ENCODE measurements at places on chromosomes 2 and 18.

DNA sequence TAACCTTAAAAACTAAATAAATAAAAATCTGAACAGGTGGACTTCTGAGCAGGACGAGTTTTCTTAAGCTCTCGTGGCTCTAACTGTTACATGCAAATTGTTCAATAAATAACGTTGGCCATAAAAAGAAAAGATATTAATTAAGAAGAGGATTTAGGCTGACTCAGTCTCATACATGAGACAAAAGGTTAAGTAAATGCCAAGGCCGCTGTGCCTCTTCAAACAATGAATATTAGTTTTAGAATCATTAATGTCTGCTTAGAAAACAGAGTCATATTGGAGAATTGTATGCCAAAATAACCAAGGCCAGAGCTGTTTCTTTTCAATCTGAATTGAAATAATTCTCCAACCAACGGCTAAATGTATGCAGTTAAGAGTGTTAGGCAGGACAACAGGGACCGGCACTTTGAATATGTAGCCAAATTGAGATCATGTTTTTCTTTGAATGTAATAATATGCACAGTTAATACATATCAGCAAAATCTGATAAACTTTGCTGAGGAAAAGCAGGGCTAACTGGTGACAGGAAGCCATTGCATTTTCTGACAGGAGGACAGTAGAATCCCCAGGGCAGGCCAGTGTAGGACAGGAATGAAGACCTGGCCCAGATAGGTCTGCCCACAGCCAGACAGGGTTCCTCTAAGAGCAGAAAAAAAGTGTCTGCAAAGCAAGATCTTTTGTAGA is 1041.4 kb upstream of the FANCL start:
- DNase-seq, result no peak

DNA sequence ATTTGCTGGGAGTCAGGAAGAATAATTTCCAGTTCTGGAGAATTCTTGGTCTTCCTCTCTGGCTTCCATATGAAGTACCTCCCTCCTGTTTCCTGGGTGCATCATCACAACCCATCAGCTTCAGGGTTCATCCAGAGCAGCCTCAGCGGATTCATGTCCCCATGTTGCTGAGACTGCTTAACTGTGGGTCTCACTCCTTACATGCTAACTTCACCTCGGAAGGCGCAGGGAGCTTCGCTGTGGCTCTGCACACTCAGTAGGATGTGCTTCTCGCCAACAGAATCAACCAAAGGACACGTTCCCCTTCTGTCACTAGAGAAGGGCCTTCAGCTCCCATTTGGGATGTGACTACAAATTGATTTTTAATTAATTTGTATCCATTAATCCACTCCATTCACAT is 24.2 kb downstream of the FBLN7 start:
- DNase-seq, result no peak

DNA sequence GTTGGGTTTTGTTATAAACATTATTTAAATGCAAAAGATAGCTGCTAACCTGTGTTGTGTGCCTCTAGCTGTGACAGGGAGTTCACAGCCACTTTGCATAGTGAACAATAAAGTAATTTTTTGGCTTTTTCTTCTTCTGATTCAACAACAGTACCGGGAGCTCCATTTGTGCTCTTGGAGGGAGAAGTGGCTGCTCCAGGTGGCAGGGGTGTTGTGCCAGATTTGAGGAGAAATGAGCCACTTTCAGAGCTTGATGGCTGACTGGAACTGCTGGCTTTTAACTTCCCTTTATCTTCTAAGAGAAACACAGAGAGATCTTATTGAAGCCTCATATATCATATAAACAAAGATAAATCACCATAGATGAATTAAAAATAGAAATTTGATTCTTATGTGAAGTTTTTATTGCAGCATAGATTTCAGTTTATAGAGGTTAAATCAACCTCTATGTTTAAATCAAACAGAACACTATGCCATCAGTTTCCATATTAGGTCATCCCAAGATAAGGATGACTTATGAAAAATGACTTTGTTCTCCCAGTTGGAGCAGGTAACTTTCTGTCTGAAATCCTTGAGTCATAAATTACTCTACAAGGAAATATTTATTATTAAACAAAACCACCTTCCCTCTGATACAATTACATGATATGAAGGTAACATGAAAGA is 182.0 kb upstream of the SESTD1 start:
- no peak for DNase-seq

DNA sequence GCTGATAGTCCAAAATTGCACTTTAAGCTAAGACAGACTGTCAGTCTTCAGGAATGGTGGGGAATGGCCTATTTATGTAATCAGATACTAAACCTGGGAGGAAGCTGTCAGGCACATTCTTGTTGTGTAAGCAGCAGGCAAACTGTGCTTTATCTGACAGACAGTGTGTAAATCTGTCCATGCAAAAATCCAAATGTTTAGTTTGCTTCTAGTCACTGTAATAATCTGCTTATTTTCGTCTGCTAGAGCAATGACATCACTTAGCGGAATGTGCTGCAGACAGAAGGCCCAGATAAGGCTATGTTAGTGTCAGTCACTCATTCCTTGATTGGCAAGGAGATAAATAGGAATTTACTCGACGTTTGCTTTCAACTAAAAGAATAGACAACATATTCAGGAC is 263.5 kb downstream of the ZNF407 start:
- DNase-seq, result no peak

DNA sequence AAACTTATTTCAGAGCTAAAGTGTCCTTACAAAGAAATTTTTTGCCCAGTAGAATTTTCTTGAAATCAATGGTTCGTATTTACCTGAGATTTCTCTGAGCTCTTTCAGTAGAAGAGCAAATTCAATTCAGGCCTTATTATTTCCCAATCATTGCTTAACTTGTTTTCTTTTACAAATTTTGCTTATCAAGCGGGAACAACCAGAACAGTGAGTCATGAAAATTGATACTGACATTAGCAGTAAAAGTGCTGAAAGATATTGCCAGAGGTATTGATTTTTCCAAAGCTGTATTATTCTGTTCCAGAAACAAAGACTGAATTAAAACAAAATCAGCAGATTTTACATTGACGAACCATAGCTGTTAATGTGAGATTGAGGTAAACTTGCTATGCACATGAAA is 10.1 kb upstream of the RIOK3 start:
- no peak for DNase-seq

DNA sequence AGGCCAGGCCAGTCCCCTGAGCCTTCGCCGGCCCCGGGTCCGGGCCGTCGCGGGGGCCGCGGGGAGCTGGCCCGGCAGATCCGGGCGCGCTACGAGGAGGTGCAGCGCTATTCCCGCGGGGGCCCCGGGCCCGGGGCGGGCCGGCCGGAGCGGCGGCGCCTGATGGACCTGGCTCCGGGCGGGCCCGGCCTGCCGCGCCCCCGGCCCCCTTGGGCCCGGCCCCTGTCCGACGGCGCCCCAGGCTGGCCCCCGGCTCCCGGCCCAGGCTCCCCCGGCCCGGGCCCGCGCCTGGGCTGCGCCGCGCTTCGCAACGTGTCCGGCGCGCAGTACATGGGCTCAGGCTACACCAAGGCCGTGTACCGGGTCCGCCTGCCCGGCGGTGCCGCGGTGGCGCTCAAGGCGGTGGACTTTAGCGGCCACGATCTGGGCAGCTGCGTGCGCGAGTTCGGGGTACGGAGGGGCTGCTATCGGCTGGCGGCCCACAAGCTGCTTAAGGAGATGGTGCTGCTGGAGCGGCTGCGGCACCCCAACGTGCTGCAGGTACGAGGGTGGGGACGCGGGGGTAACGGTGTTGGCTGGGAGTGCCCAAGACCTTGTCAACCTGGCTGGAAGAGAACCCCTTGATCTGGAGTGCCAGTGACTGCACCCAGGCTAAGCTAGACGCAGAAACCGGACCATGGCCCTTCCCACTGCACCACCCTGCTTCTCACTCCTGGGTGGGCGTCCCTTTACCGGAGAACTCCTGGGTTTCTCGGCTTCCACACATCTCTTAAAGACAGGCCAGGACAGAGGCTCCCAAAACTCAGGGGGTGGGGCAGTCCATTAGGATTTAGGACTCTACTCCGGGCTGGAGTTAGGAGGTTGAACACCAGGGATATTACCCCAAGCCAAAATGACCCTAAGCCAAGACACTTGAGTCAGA is 739 bp downstream of the PKDCC start:
- no peak for DNase-seq

DNA sequence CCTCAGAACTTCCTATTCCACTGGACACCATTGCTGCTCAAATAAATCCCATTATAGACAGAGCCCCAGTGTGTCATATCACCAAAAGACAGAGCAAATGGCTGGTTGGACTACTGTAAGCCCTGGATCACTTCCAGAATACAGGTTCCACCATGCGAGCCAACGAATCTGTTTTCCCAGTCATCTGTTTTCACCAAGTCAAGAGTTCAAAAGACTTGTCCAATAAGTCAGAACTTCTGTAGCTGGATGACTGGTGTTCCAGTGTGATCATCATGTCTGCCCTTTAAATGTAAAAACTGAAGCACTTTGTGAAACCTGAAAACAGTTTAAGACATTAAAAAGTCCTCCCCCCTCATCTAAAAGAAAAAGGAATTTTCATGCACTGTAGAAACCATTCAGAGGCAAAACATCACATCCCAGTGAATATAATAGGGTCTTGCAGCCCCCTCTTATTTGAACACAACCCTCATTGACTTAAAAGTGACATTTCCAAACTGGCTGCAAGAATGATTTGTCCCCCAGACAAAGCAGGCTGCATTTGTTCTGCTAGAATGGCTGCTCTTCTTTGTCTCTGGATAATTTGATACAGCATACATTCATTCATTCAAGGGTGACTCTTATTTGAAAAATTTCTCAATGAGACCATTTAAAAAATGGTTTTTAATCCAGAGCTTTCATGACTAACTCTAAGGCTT is 64.6 kb upstream of the TANC1 start:
- no peak for DNase-seq

- DNase-seq, result no peak
These were observed 320.7 kb downstream of the LRP1B start for GRCh38 chr2:141810148-141810547.

DNA sequence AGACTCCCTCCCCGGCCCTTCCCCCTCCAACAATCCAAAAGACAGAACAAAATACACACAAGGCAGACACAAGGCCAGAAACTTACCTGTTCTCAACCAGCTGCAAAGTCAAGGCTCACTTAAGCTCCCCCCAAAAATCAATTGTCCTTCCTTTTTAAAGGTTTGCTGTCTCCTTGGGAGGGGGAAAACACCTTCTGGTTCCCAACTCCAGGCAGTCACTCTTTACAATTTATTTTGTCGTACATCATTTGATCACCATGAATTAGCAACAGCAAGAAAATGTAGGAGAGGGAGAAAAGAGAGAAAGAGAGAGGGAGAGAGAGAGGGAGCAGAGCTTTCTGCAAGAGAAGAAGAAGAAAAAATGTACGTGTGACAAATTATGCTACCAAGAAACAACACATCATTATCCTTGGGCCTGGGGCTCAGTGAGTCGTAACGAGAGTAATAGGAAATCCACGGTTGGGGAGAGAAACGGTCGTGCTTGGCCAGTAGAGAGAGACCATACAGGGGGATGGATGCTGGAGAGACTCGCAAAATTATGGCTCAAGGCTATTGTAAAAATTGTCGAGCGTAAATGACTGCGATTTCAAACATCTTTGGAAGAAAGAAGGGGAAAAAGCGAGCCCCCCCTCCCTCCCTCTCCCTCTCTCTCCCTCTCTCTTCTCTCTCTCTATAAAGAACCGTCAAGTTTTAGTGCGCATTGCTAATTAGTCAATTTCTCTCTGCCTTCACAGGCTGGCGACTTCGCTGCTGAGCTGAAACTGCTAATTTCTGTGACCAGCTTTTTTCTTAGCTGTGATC is at the start of gene KLHL14:
KLHL14 (minus strand) TSS at position 443 of the 801 bp plus-strand sequence. CDS start 2,432 bp downstream, outside the sequence.
- DNase-seq, result no peak

GRCh38 chr2:82539280-82539621 is 1919.8 kb downstream of the SUCLG1 start:
- no peak for DNase-seq

GRCh38 chr2:55946793-55947192 is 23.2 kb upstream of the EFEMP1 start:
- no peak for DNase-seq

DNA sequence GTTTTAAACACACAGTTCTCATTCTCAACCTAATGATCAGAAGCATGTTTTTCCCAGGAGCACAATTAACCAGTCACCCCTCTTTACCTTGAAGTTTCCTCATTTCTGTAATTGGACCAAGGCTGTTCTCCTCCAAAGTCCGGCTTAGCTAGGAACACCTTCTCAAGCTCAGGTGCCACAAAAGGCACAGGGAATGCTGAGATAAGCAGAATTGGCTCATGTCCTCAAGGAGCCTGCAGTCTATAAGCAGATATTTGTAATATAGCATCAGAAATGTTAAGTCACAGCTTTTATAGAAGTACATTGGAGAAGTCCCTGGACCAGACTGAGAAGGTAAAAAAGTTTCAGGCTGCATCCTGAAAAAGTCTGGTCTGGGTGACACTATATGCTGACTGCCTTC is 20.7 kb downstream of the OSR1 start:
- DNase-seq, result no peak

DNA sequence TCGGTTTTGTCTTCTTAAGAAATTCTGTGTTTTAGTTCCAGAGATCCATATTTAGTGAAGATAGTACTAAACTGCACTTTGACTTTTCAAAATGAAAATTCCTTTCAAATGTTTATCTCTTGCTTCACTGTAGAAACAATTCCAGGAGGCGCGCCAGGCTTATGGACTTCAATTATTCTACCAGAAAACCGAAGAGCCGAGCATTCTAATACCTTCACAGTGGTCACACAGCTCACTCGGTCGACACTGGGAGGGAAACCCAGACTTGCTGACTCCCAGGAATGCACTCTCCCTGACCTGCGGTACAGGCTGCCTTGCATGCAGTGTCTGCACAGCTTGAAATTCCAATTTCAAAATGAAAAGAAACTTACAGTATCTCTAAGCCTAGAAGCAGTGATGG is 119.9 kb upstream of the PIEZO2 start:
- no peak for DNase-seq

DNA sequence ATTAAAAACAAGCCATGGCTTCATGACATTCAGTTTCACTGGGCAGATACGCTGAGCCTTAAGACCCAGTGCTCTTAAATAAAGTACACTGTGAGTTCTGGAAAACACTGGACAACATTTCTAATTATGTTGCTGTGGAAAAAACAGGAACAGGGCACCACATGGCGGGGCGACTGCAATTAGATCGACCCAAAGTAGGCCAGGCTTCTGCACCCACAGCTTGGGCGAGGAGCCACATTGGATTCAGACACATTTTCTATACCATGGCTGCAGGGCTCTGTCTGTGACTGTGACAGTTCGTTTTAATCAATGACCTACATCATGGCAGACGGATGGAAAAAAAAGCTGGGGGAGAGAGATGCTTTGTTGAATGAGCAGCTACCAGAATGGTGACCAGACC is 227.2 kb upstream of the HS6ST1 start:
- no peak for DNase-seq
